ENCODE measurements at places on chromosomes 4 and X.
A peak's percentile ranks its signal among the peaks of the same experiment; 100 is the strongest.

DNA sequence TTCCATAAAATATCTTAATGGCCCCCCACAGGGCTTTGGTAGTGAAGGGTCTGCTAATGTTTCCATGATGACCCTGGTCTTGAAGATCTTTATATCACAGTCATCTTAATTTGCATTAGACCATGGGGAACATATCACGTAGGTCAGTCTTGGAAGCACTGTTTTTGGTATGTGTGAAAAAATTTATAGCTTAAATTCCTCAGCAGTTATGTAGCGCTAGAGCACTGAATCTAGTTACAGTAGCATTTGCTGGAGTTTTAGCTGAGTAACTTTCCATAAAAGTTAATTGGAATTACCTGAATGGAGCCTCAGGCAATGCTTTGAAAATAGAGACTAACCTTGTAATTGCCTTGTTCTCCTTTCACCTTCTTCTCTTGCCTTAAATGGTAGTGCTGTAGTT lies 648.8 kb downstream of the IQCM start:
- DNase-seq: no peak

- no peak for DNase-seq
These were observed 10.6 kb downstream of the UVSSA start for GRCh38 chr4:1357356-1358248.

DNA sequence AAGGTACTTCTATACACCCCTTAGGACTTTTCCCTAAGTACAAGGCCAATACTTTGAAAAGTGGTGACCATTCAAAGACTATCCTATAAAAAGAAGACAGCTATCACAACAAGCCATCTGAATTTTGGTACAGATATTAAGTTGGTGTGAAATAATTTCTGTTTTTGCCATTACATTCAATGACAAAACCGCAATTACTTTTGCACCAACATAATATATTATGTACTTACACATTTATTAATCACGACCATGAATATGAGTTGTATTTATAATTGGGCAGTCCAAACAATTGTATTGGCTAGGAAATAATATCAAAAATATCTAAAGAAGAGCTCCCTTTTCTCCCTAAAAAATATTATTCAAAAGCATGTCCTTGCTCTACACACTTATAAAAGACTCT lies 215.7 kb downstream of the TMA16 start:
- DNase-seq: no peak

DNA sequence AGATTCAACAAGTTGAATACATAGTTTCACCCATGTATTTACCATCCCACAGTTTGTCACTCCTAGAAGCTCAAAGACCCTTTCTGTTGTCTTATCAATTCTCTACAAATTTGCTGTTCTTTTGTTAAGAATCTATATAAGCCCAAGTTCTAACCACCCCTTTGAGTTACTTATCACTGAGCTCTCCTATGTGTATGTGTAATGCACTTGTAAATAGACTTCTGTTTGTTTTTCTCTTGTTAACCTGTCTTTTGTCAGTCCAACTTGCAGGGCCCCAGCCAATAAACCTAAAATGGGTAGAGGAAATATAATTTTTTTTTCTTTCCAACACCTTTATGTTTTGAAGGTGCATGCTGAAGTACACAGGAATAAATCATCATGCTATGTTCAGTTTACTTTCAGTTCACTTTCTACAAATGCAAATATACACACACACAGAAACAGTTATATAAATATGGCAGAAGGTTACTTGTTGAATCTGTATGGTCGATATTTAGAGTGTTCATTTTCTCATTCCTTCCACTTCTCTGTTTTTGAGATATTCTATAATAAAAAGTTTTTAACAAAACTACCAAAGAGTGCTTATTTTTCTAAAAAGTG lies 22.3 kb upstream of the CLOCK start:
- no peak for DNase-seq

- no peak for DNase-seq
These were observed 232.2 kb upstream of the MAOA start for GRCh38 chrX:43423876-43424275.

DNA sequence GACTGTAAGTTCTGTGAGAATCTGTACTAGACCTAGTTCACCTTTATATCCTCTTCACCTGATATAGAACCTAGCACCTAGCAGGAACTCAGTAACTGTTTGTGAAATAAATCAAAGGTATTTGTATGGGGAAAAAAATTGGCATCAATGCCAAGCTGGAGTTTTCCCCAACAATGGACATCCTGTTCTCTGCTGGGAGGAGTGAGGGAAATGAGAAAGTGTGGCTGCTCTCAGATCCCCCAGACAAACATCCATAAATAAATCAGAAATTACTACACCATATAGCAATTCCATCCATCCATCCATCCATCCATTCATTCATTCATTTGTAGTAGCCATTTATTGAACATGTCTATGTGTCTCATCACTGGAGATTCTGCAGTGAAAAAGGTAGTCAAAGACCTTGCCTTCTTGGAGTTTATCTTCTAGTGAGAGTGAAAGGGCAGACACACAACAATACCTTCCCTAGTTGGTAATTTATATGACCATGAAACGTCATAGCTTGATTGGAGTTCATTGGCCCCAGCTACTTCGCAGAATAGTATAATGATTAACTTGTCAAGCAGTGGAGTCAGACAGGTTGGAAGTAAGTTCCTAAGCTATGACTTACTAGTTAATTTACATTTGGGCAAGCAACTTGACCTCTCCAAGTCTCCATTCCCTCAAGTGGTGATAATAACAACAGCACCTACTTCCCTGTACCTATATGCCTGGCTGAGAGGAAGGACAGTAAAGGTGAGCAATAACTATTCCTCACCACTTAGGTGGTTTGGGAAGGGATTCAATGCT lies 98.7 kb upstream of the KIT start:
- no peak for DNase-seq

GRCh38 chr4:16894406-16894805 lies 4.0 kb downstream of the LDB2 start:
- no peak for DNase-seq

GRCh38 chr4:137390707-137391106 lies 141.6 kb downstream of the PCDH18 start:
- no peak for DNase-seq

DNA sequence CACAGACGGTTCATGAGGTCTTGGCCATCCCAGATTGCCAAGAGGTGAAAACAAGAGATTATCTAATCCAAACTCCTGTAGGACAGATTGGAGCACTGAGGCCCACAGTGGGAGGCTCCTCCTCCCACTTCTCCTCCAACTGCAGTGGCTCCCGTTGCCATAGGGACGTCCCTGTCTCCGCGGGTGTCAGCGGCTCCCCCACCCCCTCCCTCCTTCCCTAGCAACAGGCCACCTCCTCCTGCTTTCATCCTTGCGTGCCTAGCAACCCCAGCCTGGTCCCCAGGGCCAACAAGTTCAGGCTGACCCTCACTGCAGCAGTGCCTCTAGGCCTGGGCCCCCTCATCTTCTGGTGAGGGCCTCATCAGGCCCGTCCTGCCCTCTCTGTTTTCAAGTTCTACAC lies 6.8 kb upstream of the IQSEC2 start:
- DNase-seq: peak; percentile 3

- DNase-seq: no peak
These were observed 134.1 kb upstream of the MID1 start for GRCh38 chrX:10754445-10754844.

DNA sequence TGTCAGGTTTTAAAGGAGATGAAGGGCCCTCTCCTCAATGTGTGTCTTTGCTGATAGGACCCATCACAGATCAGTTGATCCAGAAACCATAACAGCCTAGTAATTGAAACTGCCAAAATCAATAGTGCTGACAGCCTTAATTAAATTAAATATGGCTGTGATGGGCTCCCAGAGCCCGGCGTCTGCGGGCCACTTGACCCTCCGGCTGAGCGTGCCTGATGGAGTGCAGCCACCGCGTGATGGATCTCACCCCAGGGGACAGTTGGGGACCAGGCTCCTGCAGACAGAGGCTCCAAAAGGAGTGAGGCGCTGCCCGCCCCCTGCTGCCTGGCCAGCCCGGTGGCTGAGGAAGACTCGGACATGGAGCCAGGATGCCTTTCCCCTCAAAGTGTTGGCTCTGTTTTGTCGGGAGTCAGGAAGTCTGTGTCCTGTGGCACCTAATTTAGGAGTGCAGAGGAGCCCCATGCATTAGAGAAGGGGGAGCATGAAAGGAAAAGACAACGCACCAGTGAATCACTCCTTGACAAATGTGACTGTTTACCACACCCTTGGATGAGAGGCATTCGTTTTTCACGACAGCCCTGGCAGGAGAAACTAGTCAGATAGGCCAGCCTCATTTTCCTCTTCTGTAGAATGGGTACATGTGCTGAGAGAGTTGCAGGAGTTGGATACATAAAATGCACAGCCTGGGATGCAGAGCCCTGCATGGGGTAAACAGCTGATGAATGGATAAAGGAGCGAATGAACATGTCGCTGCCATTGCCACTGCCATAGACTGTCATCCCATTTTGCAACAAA lies 40.9 kb upstream of the MSX1 start:
- no peak for DNase-seq

DNA sequence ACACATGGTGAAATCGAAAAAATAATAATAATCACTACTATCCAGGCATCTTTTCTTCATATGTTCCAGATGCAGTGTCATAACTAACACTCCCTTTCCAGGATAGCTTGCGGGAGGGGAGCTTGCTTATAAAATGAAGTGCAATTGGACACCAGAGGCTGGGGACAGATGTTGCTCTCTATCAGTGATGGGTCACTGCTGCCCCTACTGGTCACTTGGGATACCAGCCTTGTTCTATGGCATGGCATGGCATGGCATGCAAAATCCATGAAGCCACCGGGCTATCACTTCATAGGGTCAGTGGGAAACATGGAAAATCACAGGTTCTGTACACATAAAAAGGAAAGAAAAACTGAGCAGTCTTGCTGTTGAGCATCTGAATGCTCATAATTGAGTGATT lies 168.1 kb downstream of the GLRA2 start:
- DNase-seq: no peak

- no peak for DNase-seq
These were observed 793.4 kb upstream of the FRG1 start for GRCh38 chr4:189147005-189147929.

- no peak for DNase-seq
These were observed 70.7 kb downstream of the RASL11B start for GRCh38 chr4:52932591-52933470.

DNA sequence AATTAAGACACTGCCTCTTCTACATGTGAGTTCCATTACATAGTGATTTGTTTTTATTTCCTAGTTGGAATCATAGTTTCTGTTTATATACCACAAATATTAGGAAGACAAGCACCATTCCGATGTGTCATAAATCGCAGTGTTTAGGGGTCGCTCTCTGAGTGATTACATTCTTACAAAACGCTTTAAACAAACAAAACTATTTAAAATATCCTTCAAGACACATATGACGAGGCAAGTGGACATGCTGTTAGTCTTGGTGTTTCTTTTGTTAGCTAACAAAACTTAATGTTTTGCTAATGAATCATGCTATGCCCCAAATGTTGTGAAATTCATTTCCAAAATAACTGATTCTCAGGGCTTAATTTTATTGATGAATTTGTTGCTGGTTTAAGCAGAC lies 1219.3 kb upstream of the PRKX start:
- no peak for DNase-seq

DNA sequence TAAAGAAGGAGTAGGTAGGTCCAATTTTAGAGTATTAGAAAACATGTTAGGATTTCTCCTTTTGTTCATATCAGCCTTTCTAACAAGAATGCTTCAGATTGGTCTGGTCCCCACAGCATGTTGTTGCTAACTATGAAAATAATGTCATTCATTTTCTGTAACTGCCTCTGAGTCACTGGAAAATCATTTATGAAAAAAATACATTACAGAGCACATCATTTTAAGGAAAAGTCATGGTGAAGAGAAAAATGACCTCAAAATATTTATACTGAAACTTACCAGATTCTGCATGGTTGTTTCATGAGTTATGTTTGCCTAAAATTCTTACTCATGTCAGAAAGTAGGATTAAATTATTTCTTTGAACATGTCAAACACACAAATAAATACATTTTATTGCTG lies 35.2 kb downstream of the DTHD1 start:
- no peak for DNase-seq

DNA sequence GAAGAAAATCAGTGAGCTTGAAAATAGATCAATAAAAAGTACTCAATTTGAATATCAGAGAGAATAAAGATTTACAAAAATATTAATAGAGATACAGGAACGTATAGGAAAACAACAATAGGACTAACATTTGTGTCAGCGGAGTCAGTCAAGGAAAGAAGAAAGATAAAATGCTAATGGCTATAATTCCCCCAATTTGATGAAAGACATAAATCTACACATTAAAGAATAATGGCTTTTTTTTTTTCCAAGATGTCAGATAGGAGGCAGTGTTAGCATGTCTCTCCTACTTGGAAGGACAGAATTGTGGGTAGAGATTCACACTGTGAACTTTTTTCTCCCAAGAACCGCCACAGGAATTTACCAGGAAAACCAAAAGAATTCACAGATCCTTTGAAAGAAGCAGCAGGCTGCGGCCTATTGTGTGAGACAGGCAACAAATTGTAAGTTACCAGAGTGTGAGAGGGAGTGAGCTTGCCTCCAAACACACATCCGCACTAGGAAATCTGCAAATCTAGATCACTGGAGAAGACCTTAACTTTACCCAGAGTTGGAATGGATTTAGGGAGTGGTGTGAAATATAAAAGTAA lies 249.9 kb downstream of the PRDM5 start:
- no peak for DNase-seq

- no peak for DNase-seq
These were observed 127.3 kb downstream of the CBR4 start for GRCh38 chr4:168882650-168883233.

- no peak for DNase-seq
These were observed 98.2 kb downstream of the SLC39A8 start for GRCh38 chr4:102247041-102247440.

DNA sequence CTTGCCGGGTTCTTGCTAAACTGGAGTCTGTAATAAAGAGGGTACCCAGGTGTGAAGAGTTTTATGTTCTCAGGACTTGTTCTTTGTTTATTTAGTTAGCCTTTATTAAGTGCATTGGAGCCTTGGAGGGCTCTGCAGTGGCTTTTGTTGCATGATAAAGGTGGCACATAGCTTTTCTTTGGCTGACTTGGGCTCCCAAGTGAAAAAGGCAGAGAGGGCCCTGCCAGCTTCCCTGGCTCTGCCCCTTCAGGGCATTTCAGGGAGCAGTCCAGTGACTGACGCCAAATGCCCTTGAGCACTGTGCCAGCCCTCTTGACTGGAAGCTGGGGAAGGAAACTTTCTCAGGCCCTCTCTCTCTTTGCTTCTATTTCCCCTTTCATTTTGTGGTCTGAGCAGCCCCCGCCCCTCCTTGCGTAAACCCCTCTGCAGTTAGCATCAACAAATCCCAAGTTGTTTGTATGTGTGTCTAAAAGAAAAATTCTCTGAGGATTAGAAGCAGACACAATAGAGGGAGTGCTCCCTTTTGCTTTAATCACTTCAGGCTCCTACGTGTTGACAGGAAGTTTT lies 152.2 kb downstream of the NHS start:
- no peak for DNase-seq

GRCh38 chrX:84710611-84711010 lies 208.4 kb upstream of the HDX start:
- no peak for DNase-seq

- no peak for DNase-seq
These were observed 24.1 kb downstream of the CSF2RA start for GRCh38 chrX:1292575-1293290.

All from CD4-positive, CD25-positive, alpha-beta regulatory T cell (primary cell).